ENCODE measurements at places on chromosomes 6 and 20.

DNA sequence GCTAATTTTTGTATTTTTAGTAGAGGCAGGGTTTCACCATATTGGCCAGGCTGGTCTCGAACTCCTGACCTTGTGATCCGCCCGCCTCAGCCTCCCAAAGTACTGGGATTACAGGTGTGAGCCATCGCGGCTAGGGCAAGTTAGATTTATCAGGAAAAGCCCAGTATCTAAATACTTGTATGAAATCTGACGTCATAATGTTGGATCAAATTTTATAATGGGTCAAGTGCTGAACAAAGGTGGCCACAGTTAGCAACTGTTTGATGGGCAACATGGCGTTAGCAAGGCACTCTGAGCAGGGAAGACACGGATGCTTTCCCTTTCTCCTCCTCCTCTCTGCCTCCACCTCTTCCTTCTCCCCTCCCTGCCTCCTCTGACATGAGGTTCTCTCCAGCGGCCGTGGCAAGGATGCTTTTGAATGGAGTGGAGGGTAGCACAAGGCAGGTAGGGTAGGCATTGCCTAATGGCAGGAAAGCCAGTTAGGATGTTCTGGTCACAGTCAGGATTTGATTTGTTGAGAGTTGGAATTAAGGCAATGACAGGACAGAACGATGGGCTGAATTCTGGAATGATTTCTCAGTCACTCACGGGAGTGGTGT, 149.6 kb downstream of the BCAS1 start:
- DNase-seq, result no peak

DNA sequence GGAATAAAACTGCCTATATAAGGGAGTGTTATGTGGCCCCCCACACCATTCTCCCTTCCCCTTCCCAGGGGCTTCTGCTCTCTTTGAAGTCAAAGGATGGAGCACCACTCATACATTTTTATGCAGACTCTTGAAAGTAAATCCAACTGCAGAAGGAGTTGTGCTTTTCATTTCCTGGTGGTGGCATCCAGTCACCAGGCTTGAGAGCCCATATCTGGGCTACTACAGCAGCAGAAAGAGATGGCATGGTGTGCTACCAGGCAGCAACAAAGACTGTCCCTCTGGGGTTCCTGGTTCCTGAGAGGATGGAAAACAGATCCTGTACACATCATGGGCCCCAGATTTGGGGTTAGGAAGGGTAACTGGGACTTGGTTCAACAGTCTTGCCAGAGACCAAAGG, 226.4 kb downstream of the CLIC5 start:
- DNase-seq, result no peak

- DNase-seq, result no peak
These were observed 115.4 kb downstream of the ZFP64 start for GRCh38 chr20:52076164-52076563.

DNA sequence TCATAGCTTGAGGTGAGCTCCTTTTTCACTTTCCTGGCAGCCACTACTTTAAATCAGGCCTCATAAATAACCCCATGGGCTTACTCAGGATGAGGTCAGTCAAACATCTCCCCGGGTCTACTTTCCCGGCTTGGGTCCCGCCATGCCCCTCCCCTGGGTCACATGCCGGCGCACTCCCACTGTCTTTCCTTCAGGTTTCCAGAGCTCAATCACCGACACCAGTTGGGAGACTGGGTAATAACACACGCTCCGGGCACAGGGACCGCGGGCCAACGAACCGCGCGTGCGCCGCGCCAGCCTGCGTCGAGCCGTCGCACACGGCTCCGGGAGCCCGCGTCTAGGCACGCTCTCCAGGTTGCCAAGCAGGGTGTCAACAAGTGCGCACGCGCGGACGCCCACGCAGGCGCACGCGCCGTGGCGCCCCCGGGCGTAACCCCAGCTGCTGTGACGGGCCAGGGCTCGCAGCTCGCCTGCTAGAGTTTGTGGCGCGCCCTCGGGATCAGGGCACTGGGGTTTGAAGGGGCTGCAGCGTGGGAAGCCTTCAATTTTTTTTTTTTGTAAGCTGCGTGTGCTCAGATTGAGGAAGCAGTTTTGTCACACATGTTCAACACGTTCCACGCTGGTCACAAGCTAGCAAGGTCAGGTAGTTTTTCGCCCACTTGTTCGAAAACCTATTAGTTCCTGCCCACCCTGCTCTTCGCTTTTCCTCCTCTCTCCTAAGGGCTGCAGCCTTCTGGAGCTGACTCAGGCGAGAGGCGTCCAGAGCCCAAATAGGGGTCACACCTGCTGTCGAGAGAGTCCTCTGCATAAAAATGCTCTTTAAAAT, 31.8 kb downstream of the TFAP2B start:
- DNase-seq, result no peak

DNA sequence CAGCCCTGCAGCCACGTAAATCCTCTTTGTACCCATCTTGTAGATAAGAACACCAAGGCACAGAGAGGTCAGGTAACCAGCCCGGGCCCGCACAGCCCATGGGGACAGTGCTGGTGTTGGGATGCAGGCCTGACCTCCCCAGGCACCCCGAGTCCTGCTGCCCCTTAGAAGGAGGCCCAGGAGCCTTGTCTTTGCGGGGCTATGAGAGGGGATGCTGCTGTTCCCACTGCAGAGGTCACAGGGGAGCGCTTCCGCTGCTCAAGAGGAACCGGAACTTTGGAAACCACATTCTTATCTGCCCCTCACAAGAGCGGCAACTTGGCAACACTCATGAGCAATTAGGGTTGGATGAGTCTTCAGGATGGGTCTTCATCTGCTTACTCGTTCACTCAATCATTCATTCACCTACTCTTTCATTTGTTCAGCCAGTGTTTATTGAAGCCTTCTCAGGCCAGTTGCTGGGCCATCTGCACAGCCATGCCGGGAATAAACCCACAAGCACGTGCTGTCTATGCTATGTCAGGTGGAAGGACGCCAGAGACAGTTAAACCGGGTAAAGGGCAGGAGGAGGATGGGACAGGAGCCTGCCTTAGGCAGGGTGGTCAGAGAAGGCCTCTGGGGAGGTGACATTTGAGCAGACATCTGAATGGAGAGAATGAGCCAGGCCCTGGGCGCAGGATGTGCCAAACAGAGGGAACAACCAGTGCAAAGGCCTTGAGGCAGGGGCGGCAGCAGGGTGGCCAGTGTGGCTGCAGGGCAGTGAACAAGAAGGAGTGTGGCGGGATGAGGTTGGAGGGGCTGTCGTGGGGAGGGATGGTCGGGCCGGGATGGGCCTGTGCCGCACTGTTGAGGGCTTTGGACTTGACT, 60.8 kb downstream of the RBM38 start:
- no peak for DNase-seq

DNA sequence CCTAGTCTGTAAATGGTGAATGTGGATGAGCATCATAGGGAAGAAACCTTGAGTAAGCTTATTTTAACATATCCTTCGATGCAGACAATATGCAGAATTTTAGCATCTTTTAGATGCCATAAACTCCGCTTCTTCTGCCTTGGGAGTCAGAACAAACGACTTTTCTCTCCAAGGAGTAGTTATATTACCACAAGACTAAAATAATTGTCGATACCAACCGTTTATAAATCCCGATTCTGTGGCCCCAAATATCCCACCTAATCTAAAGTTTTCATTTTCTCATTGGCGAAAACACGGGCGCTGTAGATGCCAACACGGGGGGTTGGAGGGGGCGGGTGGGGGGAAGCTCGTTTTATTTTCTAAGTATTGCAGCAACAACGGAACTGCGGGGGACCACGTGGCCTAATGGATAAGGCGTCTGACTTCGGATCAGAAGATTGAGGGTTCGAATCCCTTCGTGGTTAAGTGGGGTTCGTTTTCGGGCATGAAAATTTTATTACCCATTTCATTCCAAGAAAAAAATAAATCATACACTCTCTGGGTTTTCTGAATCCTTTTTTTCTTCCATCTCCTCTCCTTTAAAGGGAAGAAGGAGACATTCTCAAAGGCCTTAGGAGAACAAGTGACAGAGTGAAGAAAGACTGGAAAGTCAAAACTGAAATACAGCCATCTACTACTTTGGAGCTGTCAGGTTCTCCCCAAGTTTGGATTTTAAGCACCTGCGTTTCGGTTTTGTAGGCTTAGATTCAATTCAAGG, 65.5 kb upstream of the BTN3A2 start:
- peak; percentile 48 for DNase-seq

- DNase-seq, result peak; percentile 12
These were observed 77.6 kb downstream of the HUS1B start for GRCh38 chr6:579339-579738.

DNA sequence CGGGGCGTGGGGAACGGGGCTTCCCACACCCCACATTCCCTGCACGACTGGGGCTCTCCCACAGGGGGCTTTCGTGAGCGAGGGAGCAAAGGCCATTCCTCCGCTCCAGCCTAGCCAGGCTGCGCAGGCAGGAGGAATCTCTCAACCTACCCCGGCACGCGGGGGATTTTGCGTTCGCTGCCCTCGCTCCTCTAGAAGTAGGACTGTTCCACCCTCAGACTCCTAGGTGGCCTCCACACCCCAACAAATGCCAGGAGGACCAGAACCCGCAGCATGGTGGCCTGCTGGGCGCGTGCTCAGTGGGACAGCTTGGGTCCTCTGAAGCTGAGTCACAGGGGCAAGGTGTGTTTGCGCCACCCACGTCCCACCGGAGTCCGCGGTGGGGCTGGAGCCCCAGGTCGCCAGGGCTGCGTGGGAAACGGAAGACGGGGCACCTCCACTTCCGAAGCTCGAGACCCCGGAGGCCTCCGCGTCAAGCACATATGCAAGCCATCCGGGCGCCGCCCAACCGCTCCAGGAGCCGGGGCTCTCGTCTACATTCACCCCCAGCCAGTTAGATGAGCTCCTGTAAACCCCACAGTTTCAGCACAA, 1938.5 kb upstream of the DEFB115 start:
- no peak for DNase-seq

GRCh38 chr6:117548797-117549301, 53.5 kb downstream of the GOPC start:
- peak; percentile 52 for DNase-seq

DNA sequence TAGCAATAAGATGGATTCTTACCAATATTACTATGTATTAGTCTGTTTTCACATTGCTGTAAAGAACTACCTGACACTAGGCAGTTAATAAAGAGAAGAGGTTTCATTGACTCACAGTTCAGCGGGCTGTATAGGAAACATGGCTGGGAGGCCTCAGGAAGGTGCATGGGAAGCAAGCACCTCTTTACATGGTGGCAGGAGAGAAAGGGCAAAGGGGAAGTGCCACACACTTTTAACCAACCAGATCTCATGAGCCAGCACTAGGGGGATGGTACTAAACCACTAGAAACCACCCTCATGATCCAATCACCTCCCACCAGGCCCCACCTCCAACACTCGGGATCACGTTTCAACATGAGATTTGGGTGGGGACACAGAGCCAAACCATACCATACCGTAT, 40.7 kb upstream of the CCDC167 start:
- DNase-seq, result no peak

DNA sequence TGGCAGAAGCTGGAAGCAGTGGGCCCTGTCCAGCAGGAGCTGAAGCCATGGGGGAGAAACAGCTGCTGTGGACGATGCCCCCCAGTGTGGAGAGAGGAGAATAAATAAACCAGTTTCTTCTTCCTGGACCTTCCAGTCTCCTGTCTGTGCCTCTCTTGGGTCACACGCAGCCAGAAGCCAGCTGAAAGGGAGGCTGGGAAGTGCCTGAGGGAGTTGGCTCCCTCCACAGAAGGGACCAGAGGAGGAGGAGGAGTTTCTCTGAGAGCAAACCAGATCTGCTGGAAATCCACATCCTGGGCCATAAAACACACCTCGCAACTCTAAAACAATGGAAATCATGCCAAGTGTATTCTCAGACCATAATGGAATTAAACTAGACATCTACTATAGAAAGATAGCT, 577.0 kb downstream of the CDH26 start:
- no peak for DNase-seq

DNA sequence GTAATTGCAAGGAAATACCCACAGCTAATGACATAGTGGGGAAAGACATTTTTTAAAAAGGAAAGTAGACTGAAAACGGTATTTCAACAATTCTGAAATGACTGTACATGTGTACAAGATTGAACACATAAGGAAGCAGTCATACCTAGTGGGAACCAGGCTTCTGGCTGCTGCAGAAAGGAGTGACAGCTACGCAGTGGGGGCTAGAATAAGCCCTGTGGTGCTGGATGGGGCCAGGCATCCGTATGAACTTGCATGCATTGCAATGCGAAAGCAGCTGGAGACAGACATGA, 54.9 kb upstream of the GPR31 start:
- no peak for DNase-seq

GRCh38 chr6:103122766-103123601, 1729.5 kb downstream of the GRIK2 start:
- DNase-seq, result peak; percentile 17

Data from HFFc6 (cell line).